Stimulated activated CD4-positive, alpha-beta T cell treated with anti-CD3 and anti-CD28 coated beads, Interleukin-4, amount 100 ng/mL, for 48 hours (primary cell): ENCODE measurements at places on chromosomes 11 and 22.

DNA sequence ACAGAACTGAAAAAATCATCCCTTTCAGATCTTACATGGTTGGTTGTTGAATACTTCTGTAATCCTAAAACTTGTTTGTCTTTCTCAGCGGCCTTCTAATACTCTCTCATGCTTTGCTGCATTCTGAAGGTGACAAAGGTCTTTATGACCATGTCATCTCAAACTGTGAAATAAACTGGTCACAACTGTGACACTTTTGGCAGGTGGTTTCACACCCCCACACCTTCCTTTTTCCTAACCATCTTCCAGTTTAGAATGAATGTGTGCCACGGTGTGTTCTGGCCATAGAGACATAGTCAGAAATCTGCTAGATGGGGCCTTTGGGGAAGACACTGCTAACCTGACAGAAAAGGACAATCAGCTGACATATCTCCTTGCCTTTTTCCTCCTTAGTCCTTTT lies 14.7 kb upstream of the RFPL3 start:
- no peak for DNase-seq

DNA sequence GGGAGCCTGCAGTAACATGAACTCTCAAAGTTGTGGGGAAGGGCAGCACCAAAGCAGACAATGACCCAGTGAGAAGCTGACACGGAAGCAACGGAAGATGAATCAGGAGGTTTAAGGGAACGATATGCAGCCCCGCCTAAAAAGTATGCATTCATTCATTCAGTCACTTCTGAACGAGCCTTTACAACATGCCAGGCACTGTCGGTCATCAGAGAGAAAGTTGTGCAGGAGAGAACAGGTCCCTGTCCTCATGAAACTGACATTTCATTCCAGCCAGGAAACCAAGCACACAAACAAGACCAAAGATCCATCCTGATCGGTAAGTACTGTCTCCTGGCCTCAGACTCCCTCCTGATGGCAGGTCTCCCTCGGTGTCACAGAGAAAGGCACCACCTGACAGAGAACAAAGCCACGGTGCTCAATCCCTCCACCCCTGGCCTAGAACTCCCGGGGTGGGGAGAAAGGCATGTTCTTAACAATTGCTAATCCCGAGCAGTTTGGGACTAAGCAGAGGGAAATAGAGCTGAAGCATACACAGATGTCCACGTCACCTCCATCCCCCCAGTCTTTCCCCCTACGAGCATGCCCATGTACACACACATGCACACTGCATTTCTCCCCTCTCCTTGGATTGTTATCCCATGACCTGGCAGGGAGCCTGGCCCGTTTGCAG lies 49.3 kb downstream of the LRFN4 start:
- DNase-seq, result no peak

DNA sequence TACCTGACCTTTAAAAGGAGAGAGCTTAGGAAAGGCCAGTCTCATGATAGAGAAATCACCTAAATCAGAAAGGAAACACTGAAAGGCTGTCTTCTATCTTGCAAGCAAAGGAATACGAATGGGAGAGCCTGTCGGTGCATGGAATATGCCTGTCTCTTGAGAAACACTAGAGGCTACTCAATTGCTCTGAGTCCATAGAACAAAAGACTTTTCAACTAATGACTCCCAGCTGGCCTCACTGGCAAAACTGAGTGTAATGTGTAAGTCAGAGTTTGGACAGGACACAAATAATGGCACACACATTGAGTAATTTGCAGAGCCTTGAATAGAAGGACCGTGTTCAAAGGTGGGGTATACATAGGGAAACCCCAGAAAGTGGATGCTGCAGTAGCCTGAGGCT lies 171.0 kb upstream of the ARHGAP20 start:
- DNase-seq, result no peak

DNA sequence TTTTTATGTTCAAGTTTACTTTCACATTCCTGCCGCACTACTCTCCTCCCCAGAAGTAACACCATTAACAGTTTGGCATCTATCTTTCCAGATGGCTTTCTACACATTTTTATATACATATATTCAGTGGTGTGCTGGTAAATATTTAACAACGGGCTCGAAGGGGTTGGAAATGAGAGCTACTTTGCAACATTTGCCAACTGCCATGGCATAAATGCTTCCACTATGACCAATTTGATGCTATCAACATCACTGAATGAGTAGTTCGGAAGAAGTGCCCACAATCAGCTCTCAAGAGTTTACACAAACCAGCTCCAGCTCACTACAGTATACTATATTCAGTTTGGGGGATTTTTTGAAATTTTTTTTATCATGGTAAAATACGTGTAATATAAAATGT lies 55.2 kb downstream of the RELT start:
- DNase-seq, result no peak

DNA sequence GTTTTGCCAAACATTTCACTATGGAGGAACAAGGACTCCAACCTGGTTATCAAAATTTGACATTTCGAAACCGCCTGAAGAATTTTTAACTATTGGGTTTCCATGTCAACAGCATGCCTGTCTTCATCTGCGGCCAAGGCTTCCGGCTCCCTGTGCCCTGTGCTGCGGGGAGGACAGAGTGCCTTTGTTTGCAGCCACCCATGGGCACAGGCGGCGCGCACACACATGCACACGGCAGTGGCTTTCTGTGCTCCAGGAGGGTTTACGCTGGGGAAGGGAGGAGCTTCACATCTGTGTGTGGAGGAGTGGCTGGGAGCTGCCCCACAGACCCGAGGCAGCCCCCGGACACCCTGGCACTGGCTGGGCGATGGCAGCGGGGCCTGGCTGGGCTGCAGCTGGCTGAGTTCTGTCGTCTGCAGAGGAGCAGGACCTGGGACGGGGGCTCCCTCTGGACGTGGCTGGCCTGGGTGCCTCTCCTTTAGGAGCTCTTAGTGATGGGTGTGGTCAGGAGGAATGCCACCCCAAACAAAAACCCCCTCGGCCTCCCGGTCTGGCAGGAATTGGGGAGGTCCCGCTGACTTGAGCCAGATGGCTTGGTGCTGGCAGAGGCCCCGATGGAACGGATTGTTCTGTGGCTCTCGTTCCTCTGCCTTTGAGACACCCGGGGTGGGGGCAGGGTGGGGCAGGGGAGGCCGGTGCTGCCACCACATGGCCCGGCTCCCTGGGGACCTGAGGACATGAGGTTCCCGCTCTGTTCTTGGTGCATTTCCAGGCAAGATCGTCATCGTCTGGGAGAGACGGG lies 1290.9 kb downstream of the BRD1 start:
- DNase-seq, result no peak

- DNase-seq, result peak; percentile 81
These were observed at the start of gene HDAC10 for GRCh38 chr22:50250555-50251476. Gene HDAC10, minus strand, starts transcription at chr22:50251265. Its CDS starts 233 bp downstream, at chr22:50251032.
